Bone marrow (tissue), 2 donors: ENCODE measurements at places on chromosomes 4 and X.
A peak's percentile ranks its signal among the peaks of the same experiment; 100 is the strongest.

- no peak for DNase-seq
These were observed 1.5 kb upstream of the BCOR start for GRCh38 chrX:40099055-40099958.

DNA sequence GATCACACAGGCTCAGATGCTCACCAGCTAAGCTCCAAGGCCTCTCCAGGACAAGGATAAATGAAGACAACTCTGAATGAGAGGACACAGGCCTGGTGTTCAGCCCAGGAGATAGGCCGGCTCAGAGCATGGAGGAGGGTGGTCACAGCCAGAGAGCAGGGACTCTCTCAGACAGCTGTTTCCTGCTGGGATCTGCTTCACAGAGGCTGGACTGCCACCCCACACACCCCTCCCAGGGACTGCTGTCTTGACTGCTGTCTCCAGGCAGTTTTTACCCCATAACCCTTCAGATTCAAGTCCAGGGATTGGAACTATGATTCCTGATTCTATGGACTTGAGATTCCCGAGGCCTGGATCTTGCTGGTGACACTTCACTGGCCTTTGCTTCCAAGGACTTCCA lies 89.0 kb downstream of the SMIM20 start:
- DNase-seq, result no peak

DNA sequence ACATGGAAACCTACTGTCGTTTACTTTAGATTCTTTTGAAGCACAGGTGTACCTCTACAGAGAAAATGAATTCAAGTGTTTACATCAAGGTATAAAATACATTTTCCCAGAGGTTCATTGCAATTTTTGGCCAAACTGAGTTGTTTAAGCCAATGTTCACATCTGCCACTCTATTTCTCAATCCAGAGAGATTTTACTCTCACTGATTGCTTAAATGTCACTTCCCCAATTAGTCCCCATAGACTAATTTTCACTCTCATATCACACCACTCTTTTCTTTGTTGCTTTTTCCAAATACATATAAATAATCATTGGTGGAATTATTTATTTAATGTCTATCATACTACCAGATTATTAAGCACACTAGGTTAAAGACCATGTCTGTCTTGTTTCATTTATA lies 271.8 kb downstream of the PPP3CA start:
- DNase-seq, result no peak

GRCh38 chr4:120977435-120977997 lies 55.0 kb upstream of the PRDM5 start:
- no peak for DNase-seq

GRCh38 chrX:25754399-25754798 lies 383.7 kb upstream of the MAGEB18 start:
- no peak for DNase-seq

DNA sequence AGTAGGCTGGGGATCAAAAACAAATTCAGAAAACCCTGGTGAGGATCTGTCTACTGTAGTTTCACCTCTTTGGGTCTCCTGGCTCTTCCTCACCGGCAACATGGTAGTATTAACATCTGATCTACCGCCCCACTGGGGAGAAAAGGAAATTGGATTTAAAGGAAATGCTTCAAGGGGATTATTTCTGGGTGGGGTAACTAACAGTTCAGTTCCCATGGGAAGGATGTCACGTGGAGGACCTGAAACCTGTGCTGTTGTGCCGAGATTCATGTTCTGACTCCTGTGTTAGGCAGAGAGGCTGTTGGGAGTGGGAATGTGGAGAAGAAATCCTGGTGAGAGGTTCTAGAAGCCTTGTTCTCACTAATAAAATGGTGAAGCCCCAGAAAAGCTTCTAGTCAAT lies 254.4 kb downstream of the BCOR start:
- DNase-seq, result no peak

DNA sequence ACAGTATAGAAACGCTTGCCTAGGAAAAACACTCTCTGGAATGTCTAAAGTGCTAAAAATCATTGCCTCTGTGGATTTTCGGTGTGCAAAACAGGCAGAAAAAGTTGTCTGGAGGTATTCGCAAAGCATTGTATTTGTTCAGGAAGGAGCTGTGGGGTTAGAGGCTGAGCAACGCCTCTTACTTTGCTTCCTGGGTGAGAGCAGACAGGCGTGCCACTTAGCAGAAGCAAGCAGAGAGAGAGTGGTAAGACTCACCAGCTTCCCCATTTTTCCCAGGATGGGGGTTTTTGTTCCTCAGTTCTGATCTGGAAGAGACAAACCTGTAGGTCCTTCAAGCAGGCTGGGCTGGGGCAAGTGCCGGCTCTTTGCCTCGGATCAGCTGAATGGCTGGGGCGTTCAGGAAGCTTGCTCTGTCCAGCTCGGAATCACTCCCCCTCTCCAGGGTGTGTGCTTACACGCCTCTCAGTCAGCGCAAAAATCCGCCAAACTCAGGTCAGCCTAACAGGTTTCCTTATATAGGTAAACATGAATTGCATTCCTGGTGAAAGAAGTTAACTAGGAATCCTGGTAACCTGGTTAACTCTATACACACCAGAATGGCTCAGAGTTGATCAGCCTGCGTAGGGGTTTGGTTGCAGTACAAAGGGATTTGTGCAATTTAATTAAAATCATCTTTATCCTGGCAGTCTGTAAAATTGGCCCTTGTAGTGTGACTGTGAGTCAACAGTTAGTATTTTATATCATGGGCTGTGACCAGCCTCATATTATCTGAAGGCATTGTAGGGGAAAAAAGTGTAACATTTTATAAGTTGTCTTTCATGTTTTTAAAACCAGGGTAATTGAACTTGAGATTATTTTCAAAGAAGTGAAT lies 213.1 kb upstream of the MID1 start:
- DNase-seq, result no peak

GRCh38 chr4:95929448-95930064 lies 89.7 kb downstream of the PDHA2 start:
- DNase-seq, result no peak

GRCh38 chr4:183889190-183889589 lies 15.9 kb upstream of the STOX2 start:
- no peak for DNase-seq

DNA sequence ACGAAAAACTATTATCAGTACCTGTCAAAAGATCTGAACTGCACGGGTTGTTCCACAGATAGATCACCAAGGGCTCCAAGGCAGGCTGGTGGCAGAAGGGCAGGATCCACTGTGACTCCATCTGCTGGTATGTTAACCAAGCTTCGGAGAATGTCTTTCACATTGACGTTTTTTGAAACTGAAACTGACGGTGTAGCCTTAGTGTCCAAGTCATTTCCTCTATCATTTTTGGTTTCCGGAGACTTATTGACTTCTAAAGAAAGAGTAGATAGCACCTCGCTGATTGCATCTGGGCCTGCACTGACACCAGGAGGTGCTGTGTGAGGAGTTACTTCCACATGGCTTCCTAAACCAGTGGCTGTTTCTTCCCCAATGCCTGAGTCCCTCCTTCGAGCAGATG lies 186.9 kb downstream of the LRBA start:
- no peak for DNase-seq

DNA sequence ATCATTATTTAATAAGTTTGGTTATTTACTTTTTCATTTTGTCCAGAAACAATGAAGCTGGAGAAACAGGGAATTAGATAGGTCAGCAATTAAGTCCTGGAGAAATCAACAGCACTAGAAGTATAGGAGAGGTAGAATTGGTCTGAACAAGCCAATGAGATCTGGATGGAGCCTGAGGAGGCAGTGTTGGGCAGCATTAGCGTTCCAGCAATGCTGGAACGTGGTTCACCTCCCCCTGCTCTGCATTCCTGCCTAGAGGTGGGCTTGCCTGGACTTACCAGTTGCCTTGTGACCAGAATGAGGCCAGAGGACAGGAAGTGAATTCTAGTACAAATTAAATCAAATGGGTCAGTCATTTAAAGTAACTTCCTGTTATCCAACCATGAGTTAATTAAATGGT lies 4.6 kb downstream of the RASSF6 start:
- DNase-seq, result no peak

DNA sequence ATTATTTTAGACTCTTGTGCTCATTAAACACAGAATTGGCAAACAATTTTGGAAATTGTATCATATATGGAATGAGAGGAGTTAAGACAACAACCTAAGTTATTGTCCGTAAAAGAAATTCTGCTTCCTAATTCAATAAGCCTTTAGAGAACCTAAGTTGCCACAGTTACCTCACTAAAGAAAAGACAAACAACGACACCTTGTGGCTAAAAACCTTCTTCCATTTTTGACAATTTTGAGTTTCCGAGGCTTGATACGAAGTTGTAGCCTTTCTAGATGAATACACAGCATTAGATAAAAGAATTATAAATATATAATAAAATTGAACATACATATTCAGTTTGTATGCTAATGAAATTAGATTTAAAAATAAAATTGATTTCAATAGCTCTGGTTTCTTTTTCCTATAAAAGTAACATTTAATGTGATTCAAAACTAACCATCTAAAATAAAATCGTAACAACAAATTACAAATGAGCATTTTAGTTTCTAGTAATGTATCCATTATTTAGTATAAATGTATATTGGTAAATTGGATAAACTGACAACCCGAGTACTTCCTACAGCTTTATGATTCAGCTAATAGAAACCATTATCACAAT lies 275.1 kb downstream of the GPM6A start:
- peak; percentile 31 for DNase-seq

GRCh38 chrX:107204068-107204605 lies 2.1 kb downstream of the NUP62CL start:
- no peak for DNase-seq

- DNase-seq, result no peak
These were observed 55.5 kb upstream of the ADGRG2 start for GRCh38 chrX:19177721-19178120.

GRCh38 chr4:150852216-150852615 lies 162.9 kb downstream of the LRBA start:
- no peak for DNase-seq

- DNase-seq, result no peak
These were observed 125.6 kb upstream of the TTC29 start for GRCh38 chr4:147071209-147071740.

GRCh38 chrX:152912106-152912505 lies 14.2 kb downstream of the ZNF185 start:
- DNase-seq, result no peak

GRCh38 chr4:128350449-128351045 lies 62.9 kb upstream of the PGRMC2 start:
- DNase-seq, result no peak

DNA sequence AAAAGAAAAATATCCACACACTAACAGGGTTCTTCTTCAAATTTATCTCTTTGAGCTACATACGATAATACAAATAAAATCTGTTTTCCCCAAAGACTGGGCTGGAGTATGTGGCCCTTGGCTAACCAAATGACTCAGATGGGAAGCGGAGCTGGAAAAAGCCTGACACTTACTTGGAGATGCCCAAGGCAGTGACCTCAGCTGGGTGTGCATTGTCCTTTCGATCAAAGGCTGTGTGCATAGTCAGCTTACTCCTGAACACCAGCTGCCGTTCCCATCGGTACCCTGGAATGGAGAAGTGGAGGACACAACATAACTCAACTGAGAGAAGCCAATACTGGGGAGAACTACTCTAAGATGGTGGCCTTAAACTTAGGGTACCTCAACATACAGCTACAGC lies 95.1 kb downstream of the CDS1 start:
- DNase-seq, result no peak

GRCh38 chr4:74555843-74556242 lies 110.9 kb downstream of the AREG start:
- no peak for DNase-seq
